ENCODE measurements at places on chromosomes 7 and 10.
A peak's percentile ranks its signal among the peaks of the same experiment; 100 is the strongest.

DNA sequence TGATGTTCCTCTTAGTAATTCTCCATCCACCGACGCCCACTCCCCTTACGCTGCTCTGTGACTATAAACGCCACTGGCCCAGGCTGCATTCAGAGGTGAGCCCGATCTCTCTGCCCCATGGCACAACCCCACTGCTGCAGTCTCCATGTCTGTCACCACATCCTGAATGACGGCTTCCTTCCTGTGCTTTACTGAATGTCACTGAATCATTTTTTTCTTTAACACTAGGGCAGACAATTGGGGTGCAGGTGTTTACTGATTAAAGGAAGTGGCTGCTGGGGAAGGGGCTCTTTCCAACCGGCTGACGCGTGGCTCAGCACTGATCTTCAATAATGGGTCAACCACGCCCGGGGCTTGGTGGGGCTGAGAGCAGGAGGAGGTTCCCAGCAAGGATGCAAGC lies 208.3 kb downstream of the USP6NL start:
- DNase-seq = no peak

DNA sequence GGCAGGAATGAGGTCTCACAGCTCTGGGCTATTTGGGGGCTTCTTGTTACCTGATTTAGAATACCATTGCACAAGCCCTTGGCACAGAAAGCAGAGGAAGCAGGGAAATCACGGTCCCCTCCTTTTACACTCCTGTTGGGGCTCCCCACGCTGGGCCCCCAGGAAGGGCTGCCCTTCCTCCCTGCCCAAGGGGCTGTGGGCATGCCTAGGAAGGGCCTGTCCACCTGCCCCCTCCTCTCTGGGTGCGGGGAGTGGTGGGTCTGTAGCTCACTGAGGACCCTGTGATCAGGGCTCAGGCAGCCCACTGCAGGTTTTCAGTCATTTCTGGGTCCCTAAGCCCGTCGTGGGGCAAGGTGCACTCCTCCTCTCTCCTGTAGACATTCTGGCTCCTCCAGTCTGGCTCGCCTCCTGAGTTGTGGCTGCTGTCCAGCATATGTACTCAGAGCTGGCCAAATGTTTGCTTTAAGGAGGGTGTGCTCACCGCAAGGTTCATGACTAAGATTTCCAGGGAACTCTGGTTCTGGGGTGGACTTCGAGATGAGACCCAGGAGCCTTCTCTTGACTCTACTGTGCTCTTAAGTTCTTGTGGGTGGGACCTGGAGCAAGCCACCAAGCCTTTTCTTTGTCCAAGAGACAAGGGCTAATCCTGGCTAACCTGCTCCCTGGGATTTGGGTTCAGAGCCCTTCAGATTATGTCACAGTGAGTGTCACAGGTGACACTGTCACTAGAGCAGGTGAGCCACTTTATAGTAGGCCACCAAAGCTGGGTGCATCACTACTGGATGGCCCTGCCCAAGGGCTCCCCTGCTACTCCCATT lies 56.0 kb downstream of the TACR2 start:
- DNase-seq = peak; percentile 92

- no peak for DNase-seq
These were observed 1.1 kb downstream of the ZYX start for GRCh38 chr7:143382126-143382790.

- DNase-seq = peak; percentile 87
These were observed 305.3 kb upstream of the NFE2L3 start for GRCh38 chr7:25846722-25847121.

DNA sequence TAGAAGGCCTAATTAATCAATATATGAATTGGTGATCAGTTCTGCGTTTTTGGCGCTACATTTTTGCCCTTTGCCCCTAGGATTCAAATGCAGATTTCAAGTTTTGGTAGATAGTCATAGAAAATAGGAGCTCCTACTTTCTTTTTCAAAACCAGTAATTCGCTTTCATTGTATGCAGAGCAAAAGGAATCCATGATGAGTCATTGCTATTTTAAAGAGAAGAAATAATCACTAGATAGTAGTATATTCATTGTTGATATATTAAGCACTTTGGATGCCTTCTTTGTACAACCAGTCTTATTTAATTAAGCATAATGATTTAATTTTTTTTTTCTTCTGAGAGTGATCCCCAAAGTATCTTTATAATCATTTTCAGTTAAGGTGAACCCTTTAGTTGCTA lies 50.3 kb downstream of the CSTF2T start:
- no peak for DNase-seq

DNA sequence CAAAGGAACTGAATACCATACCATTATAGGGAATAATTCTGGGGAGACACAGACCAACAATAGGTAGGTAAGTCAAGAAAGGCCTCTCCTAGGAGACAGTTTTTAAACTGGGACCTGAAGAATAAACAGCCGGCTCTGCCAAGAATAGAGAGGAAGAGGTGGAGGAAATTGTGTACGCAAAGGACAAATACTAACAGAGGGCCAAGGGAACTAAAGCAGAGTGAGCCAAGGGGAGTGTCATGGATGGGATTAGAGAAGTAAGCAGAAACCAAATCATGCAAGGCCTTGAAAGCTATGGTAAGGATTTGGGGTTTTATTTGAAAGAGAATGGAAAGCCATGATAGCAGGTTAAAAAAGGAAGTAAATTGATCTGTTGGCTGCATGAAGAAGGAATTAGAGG lies 18.1 kb upstream of the ITGB8 start:
- no peak for DNase-seq

- DNase-seq = no peak
These were observed 29.2 kb downstream of the FAM3C start for GRCh38 chr7:121366852-121367431.
